Esophagus squamous epithelium (tissue), 5 donors: ENCODE measurements at places on chromosomes 4 and X.

DNA sequence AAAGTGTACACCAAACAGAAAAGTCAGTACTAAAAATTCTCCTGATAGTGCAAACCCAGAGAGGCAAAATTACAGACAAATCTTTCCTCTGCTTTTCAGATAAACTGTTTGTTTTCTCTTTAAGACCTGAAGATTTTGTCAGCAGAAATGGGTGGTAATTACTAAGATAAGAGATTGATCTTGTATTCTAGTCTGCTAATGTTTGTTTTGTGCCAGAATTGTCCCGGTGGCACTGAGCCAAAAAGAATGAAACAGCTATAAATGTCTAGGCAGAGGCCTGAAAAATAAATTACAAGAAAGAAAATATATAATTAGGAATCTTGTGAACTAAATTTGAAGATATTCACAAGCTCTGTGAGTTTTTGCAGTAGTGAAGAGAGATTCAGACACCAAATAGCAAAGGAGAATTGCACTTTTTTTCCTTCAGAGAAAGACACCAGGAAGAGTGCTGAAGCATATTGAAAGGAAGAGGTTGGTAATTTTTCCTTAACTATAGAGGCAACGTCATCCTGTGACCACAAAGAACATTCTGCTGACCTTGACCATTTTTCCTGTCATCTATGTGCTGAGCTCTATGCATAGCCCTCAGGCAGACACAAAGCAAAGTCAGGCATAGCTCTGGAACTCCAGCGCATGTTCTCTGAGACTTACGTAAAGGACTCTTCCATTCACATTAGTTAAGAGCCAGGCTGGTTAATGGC, 314.5 kb upstream of the RASGEF1B start:
- DNase-seq: no peak

DNA sequence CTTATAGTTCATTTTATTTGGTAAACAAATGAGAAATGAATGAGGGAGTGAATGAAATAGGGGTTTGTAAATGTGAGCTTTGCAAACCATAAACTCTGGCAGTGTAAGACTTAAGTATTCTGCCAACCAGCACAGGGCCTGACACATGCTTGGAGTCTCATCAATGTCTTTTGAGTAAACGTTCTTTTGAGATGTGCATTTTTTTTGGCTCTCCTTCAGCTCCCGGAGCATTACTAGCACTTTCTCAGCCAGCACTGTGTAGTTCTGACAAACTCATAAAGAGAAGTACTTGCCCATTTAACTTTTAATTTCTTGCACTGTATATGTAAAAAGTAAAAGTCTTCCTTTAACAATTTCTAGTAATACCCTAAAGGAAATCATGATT, 245.3 kb downstream of the HS3ST1 start:
- DNase-seq: no peak

GRCh38 chrX:83906921-83907320, 46.0 kb downstream of the CYLC1 start:
- no peak for DNase-seq

DNA sequence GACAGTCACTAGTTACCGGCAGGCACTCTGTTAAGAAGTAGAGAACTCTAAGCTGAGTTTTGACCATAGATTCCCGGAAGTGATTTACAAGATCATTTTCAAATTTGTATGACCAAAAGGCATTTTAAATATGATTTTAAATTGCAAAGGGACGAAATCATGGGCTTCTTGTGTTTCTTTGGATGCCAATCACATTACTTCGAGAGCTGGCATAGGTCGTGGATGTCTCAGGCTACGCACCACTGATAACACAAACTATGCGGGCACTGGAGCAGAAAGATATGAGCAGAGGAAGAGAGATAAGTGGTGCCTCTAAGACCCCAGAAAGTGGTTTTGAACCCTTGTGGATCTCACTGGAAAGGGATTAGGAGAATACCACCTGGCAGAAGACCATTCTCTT, 294.2 kb upstream of the FTHL17 start:
- DNase-seq: no peak

GRCh38 chr4:114225436-114225835, 246.0 kb upstream of the ARSJ start:
- no peak for DNase-seq

- no peak for DNase-seq
These were observed 22.9 kb upstream of the CPE start for GRCh38 chr4:165355900-165356300.

- DNase-seq: no peak
These were observed 6.7 kb upstream of the FAM200B start for GRCh38 chr4:15674926-15675325.

DNA sequence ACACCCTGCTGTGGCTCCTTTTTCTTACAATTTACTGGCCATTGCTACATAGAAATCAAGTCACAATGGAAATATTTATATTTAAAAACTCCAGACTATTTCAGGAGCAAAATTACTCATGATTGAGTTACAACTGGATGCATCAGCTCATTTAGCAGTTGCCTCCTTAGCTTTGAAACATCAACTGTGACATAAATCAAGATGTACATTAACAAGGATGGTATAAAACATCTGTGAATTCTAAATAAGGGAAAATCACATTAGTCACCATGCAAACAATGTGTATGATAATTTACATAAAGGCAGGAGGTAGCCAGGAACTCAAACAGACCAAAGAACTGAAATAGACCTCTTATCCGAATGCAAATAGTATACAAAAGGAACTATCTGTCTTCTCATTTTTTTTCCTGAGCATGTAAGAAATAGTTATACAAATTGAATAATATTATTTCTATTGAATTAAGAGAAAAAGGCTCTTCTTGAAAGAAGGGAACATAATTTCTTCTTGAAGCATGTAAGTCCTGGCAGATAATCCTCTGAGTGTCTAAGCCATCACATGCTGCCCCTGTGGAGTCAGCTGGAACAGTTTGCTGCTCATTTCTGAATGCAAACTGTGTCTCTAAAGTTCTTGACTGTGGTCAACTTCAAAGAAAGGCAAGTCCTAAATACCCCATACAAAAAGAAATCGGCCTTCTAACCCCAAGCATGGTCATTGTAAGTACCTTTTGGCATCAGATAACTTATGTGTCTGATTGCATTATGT, 151.2 kb downstream of the NAA11 start:
- DNase-seq: no peak

DNA sequence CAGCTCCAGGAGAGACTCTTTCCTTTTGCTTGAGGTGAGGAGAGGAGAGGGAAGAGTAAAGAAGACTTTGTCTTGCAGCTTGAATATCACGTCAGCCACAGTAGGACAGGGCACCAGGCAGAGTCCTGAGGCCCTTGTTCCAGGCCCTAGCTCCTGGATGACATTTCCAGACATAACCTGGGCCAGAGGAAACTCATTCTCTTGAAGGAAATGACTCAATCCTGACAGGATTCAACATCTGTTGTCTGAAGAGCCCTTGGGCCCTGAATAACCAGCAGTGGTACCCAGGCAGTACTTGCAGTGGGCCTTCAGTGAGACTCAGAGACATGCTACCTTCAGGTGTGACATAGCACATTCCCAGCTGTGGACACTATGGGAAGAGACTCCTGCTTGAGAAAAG, 62.8 kb downstream of the FGF16 start:
- no peak for DNase-seq

GRCh38 chr4:2808001-2808400, 15.1 kb downstream of the SH3BP2 start:
- DNase-seq: no peak

GRCh38 chr4:86330961-86331742, 28.7 kb downstream of the MAPK10 start:
- DNase-seq: no peak

- no peak for DNase-seq
These were observed 29.0 kb downstream of the NOP14 start for GRCh38 chr4:2934077-2934812.

- DNase-seq: no peak
These were observed 186.1 kb upstream of the MAB21L2 start for GRCh38 chr4:150395872-150396271.

DNA sequence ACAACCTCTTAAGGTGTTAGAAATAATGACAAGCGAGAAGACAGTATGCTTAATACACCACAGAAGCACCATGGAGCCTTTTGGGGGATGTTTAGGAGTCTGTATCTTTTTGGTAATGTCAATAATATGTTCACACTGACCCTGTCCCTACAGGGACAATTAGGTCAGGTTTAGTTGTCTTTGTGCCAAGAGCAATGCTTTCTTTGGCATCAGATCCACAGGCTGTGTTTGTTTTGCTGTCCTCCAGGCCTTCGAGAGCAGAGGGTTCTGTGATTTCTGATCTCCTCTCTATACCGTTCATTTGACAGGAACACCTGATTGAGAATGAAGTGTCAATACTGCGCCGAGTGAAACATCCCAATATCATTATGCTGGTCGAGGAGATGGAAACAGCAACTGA, 153.8 kb downstream of the DCLK2 start:
- DNase-seq: no peak

GRCh38 chr4:175833574-175834311, 21.7 kb upstream of the GPM6A start:
- DNase-seq: no peak

DNA sequence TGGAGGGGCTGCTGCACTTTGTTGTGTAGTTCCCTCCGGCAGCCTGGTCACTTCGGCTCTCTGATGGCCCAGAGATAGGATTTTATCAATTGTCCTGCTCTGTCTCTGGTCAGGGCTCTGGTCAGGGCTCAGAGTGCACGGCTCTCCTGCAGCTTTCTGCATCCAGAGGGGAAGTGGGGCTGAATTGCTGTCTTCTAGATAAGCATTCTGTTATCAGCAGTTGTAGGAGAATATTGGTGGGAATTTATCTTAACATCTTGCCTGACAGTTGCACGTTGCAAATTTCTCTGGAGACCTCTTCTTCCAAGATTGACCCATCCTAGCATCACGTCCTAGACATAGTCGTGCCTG, 62.8 kb downstream of the FAM193A start:
- DNase-seq: no peak

- no peak for DNase-seq
These were observed 81.6 kb downstream of the GK start for GRCh38 chrX:30734782-30735181.

- no peak for DNase-seq
These were observed 980 bp upstream of the GIMD1 start for GRCh38 chr4:106369456-106370060.

DNA sequence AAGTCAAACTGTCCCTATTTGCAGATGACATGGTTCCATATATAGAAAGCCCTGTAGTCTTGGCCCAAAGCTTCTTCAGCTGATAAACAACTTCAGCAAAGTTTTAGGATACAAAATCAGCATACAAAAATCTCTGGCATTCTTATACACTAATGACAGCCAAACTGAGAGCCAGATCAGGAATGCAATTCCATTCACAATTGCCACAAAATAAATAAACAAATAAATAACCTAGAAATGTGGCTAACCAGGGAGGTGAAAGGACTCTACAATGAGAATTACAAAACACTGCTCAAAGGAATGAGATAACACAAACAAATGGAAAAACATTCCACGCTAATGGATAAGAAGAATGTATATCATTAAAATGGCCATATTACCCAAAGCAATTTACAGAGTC, 52.9 kb upstream of the CXCL8 start:
- no peak for DNase-seq

GRCh38 chrX:119583431-119584059, 9.2 kb downstream of the UBE2A start:
- DNase-seq: no peak

DNA sequence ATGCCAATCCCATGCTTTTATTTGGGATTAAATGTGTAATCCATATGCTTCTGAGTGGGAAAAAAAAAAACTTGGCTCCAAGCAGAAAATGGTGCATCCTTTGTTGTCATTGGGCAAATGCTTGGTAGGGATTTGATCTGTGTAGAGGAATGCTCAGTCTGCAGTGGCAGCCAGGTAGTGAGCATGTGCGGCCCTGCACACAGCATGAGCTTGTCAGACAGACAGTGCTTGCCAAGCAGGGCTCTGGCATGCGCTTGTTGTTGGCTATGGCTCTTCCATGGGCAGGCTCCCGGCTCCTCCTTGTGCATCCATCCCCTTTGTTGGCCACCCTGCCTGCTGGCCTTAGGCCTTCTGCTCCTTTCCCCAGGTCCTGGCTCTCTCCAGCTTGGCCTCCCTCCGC, 130.3 kb downstream of the GPR143 start:
- DNase-seq: no peak

DNA sequence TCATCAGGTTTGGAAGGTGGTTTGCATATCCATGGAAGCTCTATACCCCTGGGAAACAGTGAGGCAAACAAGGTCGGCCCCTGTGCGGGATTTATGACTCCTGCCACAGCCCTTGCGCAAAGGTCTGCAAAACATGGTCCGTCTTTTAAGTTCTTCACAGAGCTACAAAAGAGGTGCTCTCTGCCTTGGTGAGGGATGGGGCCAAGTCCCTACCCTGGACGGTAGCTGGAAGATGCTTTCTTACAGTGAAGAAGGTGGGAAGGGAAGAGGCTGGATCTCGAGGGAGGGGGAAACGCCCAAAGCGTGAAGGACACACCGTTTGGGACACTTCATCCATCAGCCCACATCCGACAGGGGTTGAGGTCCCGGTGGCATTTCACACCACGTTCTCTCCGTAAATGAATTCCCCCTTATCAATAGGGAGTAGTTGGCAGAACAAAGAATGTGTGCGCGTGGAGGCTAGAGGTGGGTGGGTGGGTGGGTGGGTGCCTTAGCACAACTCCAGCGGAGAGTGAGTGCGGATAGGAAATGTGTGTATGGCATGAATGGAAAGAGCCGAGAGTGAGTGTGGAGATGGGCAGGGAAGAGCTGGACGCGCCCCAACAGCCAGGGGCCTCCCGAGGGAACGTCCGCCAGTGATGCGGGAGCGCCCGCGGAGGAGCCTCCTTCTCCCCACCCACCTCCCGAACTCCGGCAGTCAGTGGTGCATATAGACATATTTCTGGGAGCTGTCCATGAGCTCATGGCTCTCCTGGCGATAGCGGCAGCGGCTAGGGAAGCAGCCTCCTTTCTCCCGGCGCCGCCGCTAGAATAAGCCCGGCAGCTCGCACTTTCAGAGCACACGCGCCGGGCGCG, 68.3 kb downstream of the LARP7 start:
- DNase-seq: no peak

DNA sequence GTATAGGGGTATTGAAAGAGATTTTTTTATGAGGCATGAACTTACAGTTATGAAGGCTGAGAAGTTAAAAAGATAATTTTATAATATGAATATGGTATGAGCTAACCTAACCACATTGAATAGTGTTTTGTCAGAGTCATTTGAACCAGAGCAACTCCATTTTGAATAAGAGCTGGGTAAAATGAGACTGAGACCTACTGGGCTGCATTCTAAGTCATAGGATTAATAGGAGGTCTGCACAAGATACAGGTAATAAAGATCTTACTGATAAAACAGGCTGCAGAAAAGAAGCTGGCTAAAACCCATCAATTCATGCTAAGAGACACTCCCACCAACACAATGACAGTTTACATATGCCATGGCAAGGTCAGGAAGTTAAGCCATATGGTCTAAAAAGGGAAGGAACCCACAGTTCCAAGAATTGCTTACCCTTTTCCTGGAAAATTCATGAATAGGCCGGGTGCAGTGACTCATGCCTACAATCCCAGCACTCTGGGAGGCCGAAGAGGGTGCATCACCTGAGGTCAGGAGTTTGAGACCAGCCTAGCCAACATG, 209.2 kb downstream of the TECRL start:
- DNase-seq: no peak

- no peak for DNase-seq
These were observed 56.8 kb downstream of the SEPSECS start for GRCh38 chr4:25103418-25103817.
